ENCODE measurements at places on chromosomes 3 and 15.

GRCh38 chr3:54866251-54866650 is 61.6 kb downstream of the LRTM1 start:
- no peak for DNase-seq

GRCh38 chr3:169384573-169384972 is 278.9 kb downstream of the MECOM start:
- DNase-seq = no peak

DNA sequence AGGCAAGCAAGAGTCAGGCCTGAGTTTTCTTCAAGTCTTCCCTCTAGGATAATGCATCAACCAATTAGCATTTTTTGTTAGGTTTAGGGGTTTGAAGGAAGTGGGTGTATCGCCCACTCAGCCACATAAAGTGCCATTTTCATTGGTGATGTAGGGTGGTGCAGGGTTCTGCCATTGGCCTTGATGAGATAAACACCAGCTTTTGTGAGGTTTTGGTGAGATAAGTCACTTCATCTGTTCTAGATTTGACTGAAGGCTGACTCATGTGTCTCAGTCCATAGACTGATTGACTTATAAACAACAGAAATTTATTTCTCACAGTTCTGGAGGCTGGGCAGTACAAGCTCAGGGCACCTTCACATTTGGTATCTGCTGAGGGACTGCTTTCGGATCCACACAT is 84.5 kb upstream of the C3orf80 start:
- no peak for DNase-seq

DNA sequence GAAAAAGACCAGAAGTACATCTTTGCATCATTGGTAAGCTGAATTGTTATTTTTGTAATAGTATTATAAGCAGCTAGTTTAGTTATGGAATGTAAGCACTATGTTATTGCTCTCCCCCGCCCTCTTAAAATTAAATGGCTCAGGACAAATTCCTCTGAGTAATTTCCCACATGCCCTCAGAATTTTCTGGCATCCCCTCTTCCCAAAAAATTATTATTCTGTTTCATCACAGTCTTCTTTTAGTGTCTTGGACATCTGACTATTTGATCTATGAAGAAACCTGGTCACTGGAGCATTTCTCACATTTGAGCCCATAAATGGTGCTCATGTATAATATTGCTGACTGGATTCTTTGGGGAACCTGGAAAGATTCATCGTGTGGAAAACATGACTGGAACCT is 68.3 kb downstream of the KLHL25 start:
- no peak for DNase-seq

- no peak for DNase-seq
These were observed 32.7 kb downstream of the TNK2 start for GRCh38 chr3:195875482-195876236.

DNA sequence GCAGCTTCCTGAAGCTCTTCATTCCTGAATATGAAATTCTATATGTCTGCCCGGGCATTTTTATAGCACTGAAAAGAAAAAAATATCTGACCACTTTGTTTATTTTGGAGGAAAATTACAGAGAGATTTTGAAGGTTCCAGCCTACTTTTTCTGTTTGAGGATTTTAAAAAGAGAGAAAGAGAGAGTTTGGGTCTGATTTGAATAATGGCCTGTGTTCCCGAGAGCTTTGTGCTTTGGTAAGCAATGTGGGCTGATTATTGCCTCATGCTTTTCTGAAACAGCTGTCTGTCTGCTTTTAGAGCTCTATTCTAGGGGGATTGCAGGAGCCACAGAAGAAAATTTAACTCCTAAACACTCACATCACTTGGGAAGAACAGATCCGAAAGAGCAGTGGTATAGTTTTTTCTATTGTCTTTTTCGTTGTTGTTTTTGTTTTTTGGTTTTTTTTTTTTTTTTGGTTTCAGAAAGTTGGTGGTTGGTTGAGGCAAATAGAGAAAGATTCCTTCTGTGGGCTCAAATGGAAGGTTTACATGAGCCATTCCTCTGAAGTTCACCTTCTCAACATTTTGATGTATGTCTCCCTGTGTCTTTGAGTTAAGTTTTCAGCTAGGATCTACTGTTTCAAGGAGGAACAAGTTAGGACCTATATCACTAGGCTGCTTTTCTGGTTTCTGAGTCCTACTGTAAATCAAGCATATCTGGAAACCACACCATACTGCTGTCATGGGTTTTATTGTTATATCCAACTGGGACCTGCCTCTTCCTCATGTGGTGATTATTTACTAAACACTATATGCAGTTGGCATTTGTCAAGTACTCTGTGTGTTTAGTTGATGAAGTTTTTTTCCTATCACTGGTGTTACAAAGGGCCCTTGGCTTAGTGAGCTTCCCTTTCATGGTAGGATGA is 178.9 kb downstream of the KCNMB2 start:
- DNase-seq = peak; percentile 45

- DNase-seq = peak; percentile 67
These were observed 62.2 kb upstream of the MCF2L2 start for GRCh38 chr3:183490653-183491052.

- peak; percentile 56 for DNase-seq
These were observed 1.9 kb upstream of the BLOC1S6 start for GRCh38 chr15:45585069-45585791.

- no peak for DNase-seq
These were observed 62.8 kb downstream of the XXYLT1 start for GRCh38 chr3:195208183-195208582.

GRCh38 chr15:27635916-27636315 is 463.2 kb downstream of the OCA2 start:
- no peak for DNase-seq

- DNase-seq = no peak
These were observed 10.2 kb downstream of the CTSH start for GRCh38 chr15:78934655-78935023.

DNA sequence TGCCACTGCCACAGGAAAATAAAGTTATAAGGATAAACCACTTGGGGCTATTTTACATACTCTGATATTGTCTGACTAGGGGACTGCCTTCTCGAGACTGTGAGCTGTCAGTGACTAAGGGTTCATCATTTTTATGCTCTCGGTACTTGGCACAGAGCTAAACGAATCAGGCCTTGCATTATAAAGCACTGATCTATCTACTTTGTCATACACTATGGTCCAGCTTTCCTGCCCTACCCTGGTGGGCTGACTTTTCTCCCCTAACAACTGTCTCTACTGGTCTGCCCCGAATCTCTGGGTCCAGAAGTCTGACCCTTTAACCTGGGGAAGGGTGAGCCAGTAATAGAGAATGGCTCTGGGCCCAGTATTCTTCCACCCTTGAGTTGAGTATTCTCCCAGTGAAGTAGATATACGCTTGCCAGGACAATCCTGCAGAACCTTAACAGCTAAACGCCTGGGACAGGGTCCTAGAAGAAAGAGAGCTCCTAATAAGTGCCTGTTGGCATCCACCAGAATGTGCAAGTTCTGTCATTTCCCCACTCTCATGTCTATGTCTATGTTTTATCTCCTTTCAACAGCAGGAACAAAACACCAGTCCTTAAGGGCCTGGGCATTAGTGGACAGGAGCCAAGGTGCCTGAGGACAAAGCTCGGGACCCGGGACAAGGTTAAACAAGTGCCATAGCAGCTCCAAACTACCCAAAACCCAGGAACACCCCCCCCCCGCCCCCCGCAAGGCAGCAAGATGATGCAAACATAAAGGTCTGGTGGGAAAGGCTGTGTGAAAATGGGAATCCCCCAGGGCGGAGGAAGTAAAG is 1.2 kb downstream of the LARP6 start:
- DNase-seq = no peak

- no peak for DNase-seq
These were observed 35.5 kb upstream of the WDR5B start for GRCh38 chr3:122451371-122451770.

DNA sequence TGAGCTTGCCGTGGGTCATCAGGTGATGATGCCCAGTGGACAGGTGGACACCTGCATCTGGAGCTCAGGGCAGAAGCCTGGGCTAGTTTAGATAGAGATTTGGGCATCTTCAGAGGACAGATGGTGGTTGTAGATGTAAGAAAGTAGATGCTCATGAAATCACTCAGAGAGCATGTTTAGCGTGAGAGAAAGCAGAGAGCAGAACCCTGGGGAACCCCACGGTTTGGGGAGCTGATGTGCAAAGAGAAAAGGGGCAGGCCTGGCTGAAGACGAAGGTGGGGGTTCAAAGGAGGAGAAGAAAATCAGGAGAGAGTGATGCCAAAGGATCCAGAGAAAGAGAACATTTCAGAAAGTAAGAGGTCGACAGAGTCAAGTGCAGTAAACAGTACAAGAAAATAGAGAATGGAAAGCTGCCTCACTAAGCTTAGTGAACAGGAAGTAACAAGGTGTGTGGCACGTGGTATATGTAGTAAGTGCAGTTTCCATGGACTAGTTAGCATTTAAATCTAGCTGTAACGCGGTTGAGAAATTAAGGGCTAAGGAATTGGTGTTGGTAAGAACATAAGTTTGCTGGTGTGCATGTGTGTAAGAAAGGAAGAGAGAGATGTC is 13.5 kb downstream of the TIGIT start:
- no peak for DNase-seq

GRCh38 chr15:89852342-89852995 is 37.8 kb upstream of the ANPEP start:
- no peak for DNase-seq

- peak; percentile 90 for DNase-seq
These were observed 14.2 kb upstream of the CLEC3B start for GRCh38 chr3:45011756-45012508.

DNA sequence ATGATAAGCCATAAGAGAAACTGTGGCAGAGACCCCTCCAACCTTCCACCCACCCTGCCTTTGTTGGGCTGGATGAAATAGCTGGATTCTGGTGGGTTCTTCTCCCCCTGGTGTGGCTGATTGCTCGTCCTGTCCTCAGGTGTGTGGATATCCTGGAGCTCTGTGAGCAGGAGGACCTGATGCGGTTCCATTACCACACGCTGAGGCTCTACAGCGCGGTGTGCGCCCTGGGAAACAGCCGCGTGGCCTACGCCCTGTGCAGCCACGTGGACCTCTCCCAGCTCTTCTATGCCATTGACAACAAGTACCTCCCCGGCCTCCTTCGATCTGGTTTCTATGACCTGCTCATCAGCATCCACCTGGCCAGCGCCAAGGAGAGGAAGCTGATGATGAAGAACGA is 306.3 kb upstream of the CHRM5 start:
- DNase-seq = no peak

GRCh38 chr3:54772746-54773145 is 155.1 kb downstream of the LRTM1 start:
- no peak for DNase-seq

DNA sequence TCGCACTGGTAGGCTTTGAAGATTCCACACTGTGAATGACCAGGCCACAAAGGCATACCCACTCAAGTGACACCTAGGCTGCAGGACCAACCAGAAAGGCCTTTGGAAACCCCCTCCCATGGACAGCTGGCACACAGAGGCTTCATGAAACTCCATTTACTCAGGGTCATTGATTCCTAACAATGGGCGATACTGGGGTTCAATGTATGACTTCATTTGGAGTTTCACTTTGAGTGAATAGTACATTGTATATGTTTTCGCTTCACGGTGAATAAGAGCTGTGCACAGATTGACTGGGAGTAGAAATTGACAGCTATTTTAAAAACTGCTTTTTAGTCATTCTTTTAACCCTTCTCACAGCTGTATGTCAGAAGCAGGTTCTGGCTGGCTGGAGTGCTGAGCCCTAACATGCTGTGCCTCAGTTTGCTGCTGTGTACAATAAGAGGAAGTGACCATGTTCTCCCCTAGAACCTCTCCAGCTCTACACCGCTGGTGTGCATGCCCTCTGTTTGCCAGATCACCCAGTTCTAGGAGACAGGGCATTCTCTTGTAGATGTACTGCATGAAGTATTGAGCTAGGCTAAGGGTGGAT is 15.4 kb upstream of the CX3CR1 start:
- no peak for DNase-seq

DNA sequence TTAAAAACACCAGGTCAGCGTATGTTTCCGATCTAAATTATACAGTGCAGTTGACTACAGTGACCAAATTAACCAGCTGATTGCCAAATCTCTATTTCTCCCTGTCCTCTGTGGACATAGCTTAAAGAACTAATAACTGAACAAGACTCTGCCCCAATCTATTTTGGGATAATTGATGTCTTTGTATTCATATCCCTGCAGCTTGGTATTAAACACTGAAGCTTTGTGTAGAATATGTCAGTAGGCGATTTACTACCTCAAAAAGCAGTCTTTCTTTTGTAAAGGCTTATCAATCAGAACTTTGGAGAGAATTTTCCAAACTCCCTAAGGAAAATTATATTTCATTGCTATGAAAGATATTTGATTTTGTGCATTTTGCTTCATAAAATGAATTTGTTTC is 258.2 kb downstream of the SOX2 start:
- no peak for DNase-seq

DNA sequence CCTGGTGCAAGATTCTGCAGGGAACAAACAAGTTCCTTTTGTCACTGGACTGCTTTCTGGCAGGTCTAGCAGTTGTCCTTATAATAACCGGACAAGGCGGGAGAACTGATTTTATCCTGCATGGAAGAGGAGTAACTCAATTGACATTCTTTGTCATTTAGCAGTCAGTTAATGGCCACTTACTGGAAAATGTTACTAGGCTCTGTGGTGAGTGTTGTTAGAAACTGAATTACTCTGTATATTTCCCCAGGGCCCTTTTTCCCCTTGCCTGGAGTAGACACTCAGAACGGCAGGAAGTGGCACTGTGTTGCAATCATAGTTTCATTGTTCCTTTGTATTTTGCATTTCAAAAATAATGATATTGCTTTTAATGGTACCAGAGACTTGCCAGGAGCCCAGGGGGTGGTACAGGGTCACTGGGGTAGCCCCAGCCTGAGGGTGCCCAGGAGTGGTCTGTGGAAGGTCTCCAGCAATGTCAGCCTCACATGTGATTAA is 318.6 kb upstream of the LRRFIP2 start:
- peak; percentile 39 for DNase-seq

DNA sequence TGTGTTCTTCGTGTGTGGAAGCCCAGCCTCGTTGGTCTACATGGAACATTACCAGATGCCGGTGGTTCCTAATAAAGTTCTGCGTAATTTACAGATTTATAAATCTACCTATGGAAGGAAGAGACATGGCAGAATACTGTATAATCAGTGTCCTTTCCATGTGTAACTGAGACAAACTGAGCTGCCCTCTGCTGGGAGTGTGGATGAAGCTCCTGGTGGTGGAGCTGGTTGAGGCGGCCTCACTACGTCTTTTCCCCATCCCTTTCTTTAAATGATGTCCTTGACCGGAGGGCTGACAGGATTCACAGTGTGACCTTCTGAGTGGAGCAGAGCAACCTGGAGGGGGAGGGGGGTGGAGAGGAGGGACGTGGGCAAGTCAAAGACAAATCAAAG is 267.0 kb upstream of the CHRM5 start:
- DNase-seq = no peak

DNA sequence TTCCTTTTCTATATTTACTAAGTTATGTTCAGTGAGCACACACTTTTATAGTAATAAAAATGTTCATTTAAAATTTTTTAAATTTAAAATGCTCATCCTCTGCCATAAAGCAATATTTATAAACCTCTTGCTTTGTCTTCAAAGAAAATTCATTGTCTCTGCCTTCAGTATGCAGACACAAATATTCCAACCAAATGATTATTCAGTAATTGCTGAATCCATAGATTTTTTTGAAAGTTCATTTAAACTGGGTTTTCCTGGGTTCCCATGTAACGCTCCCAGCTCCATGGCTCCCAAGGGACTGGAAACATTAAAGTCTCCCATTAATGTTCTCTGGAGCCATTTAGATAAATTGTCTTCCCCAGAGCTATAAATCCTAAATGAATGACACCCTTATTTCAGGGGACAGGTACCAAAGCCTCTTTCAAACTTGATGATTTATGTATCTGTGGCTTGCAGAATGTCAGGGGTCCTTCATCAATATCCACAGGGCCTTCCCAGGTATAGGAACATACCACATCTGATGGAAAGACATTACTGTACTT is 15.2 kb upstream of the GLCE start:
- no peak for DNase-seq
